CD4-positive, alpha-beta T cell (primary cell): ENCODE measurements at places on chromosomes 2 and 18. TPM values are rescaled to one million over a fixed set of nuclear protein-coding genes. Genes with fewer than 3 reads are reported as not detected.

GRCh38 chr2:164542581-164543021, 78.7 kb downstream of the GRB14 start:
- no peak overlapping the region for H3K27ac ChIP-seq
- no peaks in the 10 kb centered on the region for H3K4me1 ChIP-seq

DNA sequence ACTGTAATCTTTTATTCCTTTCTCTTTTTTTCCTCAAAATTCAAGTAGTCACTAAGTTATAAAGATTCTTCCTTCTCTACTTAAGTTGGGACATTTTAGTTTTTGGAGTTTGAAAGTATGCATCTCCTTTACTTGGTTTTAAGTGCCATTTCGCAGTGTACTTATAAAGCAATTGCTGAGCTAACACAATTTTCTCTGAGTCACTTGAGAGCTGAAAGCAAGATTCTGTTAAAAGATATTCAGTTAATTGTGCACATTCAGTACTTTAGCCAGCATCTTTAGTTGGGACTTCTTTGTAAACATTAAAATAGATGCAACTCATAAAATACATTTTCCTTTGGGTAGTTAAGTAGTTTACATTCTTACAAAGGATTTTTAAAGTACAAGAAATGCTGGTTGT, 136.0 kb downstream of the GFPT1 start:
- peaks cover 8% of the 10 kb centered on the region for H3K27me3 ChIP-seq
- no peak overlapping the region for H3K4me3 ChIP-seq
- H3K27ac ChIP-seq = no peak overlapping the region
- H3K36me3 ChIP-seq = no peaks in the 10 kb centered on the region
- no peak for DNase-seq
- no peaks in the 10 kb centered on the region for H3K4me1 ChIP-seq

DNA sequence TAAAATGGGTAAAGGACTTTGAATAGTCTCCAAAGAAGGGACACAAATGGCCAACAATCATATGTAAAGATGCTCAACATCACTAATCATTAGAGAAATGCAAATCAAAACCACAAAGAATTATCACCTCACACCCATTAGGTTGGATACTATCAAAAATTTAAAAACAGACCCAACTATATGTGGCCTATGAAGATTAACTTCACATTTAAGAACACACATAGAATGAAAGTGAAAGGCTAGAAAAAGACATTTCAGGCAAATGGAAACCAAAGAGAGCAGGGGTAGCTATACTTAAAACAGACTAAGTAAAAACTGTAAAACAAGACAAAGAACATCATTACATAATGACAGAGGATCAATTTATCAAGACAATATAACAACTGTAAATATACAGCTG, 53.5 kb upstream of the ASPRV1 start:
- H3K27me3 ChIP-seq = no peaks in the 10 kb centered on the region
- H3K4me1 ChIP-seq = no peaks in the 10 kb centered on the region
- no peak for DNase-seq
- H3K36me3 ChIP-seq = no peaks in the 10 kb centered on the region
- no peak overlapping the region for H3K27ac ChIP-seq
- H3K4me3 ChIP-seq = no peak overlapping the region

DNA sequence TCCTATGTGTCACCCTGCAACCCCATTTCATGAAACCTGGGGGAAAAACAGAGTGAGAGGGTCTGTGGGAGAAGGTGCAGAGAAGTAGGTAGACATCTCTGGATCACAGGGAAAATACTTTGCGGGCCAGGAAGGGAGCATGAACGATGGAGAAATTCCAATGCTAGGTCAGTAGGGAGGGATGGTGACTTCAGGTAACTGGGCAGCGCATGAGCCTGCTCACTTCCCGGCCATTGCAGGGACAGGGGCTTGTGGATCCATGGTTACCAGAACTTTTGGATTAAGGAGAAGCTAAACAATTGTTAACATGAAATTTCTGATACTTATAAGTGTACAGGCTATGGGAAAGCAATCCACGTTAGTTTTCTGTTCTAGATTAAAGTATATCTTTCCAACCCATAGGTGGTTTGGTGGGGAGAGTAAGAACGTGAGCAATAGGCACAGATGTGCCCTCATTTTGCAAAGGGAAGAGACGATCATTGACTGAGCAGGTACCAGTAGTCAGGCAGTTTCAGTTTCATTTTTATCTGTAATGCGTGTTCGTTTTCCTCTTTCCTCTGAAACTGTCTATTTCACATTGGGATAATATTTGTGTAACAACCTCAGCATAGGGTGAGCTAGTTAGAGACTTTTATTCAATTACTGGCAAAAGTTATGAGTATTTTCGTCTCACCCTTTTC, 65.0 kb downstream of the NYAP2 start:
- no peaks in the 10 kb centered on the region for H3K27me3 ChIP-seq
- no peak for DNase-seq
- H3K36me3 ChIP-seq = no peaks in the 10 kb centered on the region
- no peak overlapping the region for H3K27ac ChIP-seq

DNA sequence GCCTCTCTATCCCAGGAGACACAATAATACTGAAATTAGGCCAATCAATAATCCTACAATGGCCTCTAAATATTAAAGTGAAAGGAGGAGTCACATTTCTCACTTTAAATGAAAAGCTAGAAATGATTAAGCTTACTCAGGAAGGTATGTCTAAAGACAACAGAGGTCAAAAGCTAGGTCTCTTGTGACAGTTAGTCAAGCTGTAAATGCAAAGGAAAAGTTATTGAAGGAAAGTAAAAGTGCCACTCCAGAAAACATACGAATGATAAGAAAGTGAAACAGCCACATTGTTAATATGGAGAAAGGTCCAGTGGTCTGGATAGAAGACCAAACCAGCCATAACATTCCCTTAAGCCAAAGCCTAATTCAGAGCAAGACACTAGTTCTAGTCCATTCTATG, 9.5 kb downstream of the SESTD1 start:
- no peaks in the 10 kb centered on the region for H3K27me3 ChIP-seq
- H3K36me3 ChIP-seq = no peaks in the 10 kb centered on the region
- no peak overlapping the region for H3K4me3 ChIP-seq
- DNase-seq = no peak
- H3K27ac ChIP-seq = no peak overlapping the region

GRCh38 chr2:99789849-99790248, 300.0 kb upstream of the REV1 start:
- no peak overlapping the region for H3K27ac ChIP-seq
- H3K4me1 ChIP-seq = no peaks in the 10 kb centered on the region
- DNase-seq = no peak
- no peaks in the 10 kb centered on the region for H3K27me3 ChIP-seq

DNA sequence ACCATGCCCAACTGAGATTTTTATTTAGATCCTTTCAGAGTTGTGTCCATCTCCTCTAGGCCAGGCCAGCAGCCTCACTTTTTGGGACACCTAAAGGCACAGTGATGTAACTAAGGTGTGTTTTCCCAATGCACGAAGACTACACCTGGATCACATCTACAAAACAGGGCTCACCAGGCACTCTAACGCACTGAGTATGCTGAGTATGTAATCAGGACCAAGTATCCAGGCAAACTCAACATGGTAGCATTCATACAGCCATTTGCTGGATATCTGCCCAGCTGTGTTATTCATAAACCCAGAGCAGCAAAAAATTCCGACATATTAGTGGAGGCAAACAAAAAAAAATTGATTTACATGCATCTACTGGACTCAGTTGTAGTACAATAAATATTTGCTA, 33.8 kb downstream of the LPIN2 start:
- peaks cover 9% of the 10 kb centered on the region for H3K36me3 ChIP-seq
- H3K4me3 ChIP-seq = peak overlapping the region; percentile 41
- H3K27ac ChIP-seq = peak overlapping the region; percentile 77

- H3K27ac ChIP-seq = no peak overlapping the region
- H3K4me3 ChIP-seq = no peak overlapping the region
- DNase-seq = no peak
- no peaks in the 10 kb centered on the region for H3K4me1 ChIP-seq
Measured at GRCh38 chr2:128441341-128442052, 122.8 kb upstream of the HS6ST1 start.

DNA sequence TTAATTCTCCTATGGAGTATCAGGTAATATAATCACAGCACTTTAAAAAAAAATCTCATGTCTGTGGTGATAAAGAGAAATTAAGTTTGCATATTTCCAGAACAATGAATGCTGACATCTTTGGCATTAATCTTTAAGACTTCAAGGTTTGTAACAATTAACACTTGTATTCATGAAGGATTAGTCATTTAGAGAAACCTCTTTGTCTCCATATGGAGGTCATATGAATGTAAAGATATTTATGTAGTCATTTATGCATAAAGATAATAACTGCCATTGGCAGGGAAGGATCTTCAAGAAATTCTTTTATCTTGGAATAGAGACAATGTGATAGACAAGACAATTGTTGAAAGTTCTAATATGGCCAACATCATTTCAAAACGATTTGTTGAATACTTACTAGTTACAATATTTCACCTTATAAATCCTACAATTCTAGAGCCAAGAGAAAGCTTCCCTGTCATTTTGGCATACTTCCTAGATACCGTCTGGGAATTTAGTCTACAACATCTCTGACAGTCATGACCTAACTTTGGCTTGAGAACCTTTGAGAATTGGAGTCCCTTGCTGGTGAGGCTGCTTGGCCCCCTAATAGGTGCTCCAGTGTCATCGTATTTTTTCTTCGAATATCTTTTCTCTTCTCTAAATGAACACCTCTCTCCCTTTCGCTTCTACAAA, 33.6 kb downstream of the RASGRP3 start:
- H3K36me3 ChIP-seq = no peaks in the 10 kb centered on the region
- H3K27ac ChIP-seq = no peak overlapping the region
- no peak for DNase-seq
- no peak overlapping the region for H3K4me3 ChIP-seq
- H3K4me1 ChIP-seq = no peaks in the 10 kb centered on the region
- no peaks in the 10 kb centered on the region for H3K27me3 ChIP-seq

DNA sequence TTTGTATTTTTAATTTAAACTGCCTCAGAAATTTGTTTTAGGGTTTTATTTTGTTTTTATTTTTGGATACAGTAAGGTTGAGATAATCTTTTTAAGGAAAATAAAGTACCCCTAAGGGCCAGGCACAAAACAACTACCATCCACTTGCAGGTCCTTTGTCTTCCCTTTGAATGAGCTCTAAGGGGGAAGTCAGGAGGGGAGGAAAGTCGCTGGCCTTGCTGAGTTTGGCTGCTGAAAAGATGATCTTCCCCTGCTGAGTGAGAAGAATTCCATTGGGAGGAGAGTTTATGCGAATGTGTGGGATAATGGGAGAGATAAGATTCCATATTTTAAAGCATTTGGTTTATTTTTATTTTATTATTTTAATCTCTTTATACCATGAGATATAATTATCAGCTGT, 100.7 kb downstream of the ARHGAP15 start:
- H3K36me3 ChIP-seq = peaks cover 67% of the 10 kb centered on the region
- DNase-seq = no peak
- no peaks in the 10 kb centered on the region for H3K4me1 ChIP-seq
- no peaks in the 10 kb centered on the region for H3K27me3 ChIP-seq

- peaks cover 42% of the 10 kb centered on the region for H3K4me1 ChIP-seq
- H3K27me3 ChIP-seq = no peaks in the 10 kb centered on the region
- peaks cover 12% of the 10 kb centered on the region for H3K36me3 ChIP-seq
- peak overlapping the region; percentile 87 for H3K4me3 ChIP-seq
- H3K27ac ChIP-seq = peak overlapping the region; percentile 31
Measured at GRCh38 chr2:98730053-98730706, 752 bp downstream of the MGAT4A start.

DNA sequence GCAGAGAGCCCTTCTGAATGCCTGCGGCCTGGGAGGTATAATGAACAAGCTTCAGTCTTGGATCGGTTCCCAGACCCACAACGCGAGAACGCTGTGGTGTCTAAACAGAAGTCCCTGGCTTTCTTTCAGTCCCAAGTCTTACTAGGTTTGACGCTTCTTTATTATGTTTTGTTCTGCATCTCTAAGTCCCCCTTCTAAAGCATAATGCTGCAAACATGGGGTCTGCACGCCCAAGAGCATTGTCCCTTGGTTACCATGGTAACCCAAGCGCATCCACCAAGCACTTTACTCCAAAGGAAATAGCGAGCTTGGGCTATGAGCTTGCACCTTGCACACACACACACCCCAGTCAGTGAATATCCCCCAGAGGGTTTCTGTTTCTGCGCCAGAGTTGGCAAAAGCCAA, 193.7 kb downstream of the INO80D start:
- no peaks in the 10 kb centered on the region for H3K4me1 ChIP-seq
- no peak overlapping the region for H3K4me3 ChIP-seq
- DNase-seq = no peak
- H3K27me3 ChIP-seq = peaks cover 5% of the 10 kb centered on the region
- H3K36me3 ChIP-seq = no peaks in the 10 kb centered on the region

DNA sequence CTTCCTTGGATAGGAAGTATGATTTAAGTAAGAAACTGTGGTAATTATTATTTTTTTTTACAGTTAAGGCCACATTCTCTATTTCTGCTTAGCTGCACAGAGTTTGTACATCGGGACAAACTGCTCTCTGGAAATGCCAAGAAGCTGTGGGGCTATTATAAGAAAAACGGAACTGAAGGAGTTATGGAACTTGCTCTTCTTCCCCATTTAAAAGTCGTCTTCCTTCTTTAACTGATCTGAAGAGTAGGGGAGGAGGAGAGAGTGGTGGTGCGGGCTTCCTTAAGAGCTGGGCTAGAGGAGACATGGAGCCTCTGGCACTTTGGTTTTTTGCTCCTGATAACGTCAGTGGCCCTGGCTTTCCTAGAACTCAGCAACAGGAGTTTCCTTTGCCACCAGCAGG, 54.4 kb downstream of the RAB31 start:
- no peaks in the 10 kb centered on the region for H3K27me3 ChIP-seq
- H3K4me1 ChIP-seq = no peaks in the 10 kb centered on the region
- H3K4me3 ChIP-seq = no peak overlapping the region
- DNase-seq = no peak

DNA sequence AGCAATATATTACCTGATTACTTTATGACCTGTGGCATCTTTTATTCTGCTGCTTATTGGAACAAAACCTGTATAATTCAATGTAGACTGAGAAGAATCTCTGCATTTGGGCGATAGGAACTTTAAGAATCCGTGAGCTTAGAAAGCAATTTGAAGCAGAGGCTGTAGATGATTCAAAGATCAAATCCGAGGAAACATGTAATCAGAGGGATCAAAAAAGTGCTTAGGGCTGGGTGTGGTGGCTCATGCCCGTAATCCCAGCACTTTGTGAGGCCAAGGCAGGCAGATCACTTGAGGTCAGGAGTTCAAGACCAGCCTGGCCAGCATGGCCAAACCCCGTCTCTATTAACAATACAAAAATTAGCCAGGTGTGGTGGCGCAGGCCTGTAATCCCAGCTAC, 198.4 kb downstream of the MTX2 start:
- no peak overlapping the region for H3K4me3 ChIP-seq
- H3K4me1 ChIP-seq = peaks cover 3% of the 10 kb centered on the region
- H3K27ac ChIP-seq = no peak overlapping the region
- H3K36me3 ChIP-seq = no peaks in the 10 kb centered on the region

Gene ZNF892
- total RNA-seq = 1.1 TPM

Gene CLK1
- 1,228 TPM for total RNA-seq

Gene ALK
- not detected for total RNA-seq

Gene EN1
- total RNA-seq = not detected

Gene DNAH7
- not detected for total RNA-seq

Gene SRD5A2
- not detected for total RNA-seq
